ENCODE measurements at places on chromosomes 7 and 10. TPM values are rescaled to one million over a fixed set of nuclear protein-coding genes. Genes with fewer than 3 reads are reported as not detected.

DNA sequence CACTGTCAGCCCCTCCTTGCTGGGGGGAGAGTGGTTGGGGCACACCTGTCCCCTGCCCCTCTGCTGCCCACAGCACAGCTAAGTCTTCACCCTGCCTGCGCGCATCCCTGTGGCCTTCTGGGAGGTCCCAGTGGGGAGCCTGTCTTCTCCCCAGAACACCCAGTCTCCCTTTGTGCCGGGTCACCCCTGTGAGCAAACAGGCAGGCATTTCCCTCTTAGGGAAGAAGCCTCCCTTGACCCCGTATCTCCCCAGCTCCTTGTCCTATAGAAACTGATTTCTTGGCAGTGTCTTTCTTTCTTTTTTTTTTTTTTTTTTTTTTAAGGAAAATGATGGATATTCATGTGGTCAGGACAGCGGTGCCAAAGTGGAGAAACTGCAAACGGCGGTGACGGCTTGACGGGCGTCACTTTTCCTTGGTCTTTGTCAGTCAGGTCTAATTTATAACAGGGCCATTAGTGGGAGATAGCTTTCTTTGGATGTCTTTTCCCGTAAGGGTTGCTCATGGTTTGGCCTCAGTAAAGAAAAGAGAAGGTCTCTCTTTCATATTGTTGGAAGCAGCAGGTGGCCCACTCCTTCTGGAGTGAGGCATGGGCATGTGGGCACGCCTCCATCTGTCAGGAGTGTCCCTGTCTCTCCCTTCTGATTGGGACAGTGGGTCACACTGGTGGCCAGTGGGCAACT, 115.3 kb downstream of the NKX6-2 start:
- no peak for DNase-seq

- DNase-seq, result no peak
These were observed 81.9 kb downstream of the CREM start for GRCh38 chr10:35208536-35208935.

DNA sequence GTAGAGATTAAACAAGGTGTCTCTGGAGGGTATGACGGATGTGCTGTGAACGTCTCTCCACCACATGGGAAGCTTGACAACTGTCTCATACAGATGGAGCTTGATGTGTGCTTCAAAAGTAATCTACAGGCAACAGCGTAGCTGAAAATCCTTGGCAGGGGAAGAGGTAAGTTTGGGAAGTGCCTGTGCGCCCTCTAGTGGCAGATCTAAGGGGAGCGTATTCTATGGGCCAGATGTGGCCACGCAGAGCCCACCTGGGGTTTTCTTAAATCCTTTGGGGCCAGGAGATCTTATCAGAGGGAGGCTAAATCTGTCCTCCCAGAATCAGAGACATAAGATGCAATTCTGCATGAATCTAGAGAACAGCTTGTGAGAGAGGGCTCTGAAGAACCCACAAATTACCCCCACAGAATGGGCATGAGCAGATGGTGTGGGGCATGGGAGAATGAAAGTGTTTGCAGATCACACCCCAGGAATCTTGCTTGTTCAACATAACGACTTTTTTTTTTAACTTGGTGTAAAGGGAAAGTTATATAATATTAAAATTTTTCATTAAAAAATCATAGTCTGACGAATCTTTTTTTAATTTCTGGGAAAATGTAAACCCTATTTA, 91.2 kb upstream of the MPP7 start:
- DNase-seq, result peak; percentile 54

GRCh38 chr7:33261585-33261984, 132.2 kb downstream of the BBS9 start:
- no peak for DNase-seq

- DNase-seq, result no peak
These were observed 995.2 kb downstream of the ANKRD7 start for GRCh38 chr7:119219663-119220062.

Gene MRPS17
- 11.3 TPM for total RNA-seq
